Motor neuron (in vitro differentiated cells): ENCODE measurements at places on chromosomes 5 and 9.
A peak's percentile ranks its signal among the peaks of the same experiment; 100 is the strongest.

- ATAC-seq: no peak
Measured at GRCh38 chr5:140989254-140990020, 23.2 kb downstream of the PCDHAC2 start.

DNA sequence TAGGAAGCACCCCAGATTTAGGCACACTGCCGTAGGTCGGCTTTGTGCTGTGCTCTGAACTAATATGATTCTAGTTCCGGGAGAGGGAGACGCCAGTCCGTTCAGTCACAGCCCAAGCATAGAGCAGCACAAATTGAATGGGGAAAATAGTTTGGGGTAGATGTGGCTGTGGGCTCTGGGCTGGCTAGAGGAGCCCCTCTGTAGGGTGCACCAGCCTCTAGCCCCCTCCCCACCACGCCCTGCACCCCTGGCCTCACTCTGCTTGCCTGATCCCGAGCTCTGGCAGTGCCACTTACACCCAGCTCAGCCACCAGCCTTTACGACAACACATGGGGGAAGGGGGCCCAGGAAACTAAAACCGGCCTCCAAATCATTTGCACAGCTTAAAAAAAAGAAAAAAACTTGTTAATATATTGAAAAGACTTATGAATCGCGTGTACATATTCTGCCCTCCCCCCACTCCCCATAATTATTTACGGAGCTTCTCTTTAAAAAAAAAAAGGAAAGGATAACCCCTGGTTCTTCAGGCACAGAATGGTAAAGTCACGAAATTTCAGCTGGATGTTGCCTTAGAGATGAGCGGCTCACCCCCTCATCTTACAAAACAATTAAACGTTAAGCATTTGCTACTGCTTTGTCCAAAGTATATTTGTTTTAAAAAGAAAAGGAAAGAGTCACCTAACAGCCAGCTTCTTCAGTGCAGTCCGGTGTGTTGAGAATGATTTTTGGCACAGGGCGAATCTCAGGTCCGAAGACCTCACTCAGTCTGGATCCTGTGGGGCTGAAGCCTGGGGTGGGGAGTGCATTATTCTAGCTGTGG is 3.5 kb downstream of the LMX1B start:
- no peak for ATAC-seq

DNA sequence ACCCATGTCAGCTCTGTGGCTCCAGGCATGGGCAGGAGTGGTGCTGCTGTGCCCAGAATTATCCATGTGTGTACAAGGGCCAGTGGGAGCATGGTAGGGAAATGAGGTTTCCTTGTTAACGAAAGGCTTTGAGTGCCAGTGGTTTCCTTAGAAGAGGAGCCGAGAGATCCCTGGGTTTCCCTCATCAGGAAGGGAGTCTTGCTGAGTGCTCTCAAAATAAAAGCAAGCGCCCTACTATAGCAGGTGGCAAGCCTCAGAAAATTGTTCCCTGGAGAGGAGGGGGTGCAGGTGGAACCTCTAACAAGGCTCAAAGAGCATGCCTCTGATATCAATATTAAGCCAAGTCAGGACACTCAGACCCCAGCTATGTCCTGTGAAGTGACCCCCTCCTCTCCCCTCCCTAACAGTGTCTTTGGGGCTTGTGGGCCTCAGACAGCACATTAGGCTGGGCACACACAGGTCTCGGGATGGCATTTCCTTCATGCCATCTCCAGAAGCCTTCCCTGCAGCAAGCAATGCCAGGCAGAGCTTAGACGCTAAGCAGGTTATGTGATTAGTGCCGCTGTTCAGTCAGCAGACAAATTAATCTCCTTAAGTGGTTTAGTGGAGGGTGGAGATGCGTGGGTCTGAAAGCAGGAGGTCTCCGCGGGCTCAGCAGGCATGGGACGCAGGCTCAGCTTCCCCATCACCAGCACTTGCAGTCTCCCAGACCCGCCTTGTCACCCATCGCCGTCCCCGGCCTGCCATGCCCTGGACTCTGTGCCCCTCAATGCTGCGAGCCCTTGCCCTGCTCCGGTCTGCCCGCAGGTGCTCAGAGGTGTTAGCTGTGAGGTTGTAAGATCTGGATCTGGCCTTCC is 60.0 kb upstream of the RARS1 start:
- peak; percentile 46 for ATAC-seq

DNA sequence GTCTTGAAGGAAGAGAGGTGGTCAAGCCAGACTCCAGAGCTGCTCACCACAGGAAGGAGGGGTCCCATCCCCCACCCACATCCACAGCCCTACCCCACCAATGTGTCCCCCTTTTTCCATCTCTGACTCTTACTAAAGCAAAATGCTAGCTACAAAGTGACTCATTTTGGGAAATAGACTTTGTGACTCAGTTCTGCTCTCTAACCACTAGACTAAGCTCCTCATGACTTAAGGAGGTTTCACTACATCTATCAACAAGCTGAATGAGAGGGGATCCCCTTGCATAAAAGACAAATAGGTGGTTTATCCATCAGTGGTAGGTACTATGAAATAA is 35.1 kb upstream of the ADRB2 start:
- no peak for ATAC-seq

DNA sequence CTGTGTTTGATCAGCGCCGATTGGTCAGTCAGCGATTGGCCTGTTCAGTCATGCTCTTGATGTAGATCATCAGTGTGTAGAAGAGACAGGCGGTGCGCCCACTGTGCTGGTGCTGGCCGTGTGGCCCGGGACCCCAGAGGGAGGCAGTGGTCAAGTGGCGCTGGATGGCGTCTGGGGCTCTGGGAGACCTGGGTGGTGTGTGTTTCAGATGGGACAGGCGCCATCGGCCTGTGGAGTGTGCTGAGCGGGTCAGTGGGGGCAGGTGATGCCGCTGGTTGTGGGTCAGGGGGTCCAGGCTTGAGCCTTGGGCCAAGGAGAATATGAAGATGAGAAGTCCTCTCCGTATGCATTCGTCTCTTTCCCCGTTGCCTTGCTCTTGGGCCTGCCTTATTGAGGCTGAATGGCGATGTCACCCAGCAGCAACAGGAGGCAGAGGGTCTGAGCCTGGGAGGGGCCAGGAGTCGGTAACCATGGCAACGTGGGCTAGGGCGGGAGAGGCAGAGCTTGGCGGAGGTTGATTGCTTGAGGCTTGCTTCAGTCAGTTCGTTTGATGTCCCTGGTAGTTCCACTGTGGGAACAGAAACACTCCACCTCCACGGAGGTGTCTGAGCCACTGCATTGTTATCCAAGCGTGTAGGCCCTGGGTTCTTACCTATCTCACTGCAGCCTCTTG is 117.8 kb upstream of the CACNA1B start:
- no peak for ATAC-seq

GRCh38 chr5:127580731-127581130 is 63.3 kb downstream of the PRRC1 start:
- no peak for ATAC-seq

DNA sequence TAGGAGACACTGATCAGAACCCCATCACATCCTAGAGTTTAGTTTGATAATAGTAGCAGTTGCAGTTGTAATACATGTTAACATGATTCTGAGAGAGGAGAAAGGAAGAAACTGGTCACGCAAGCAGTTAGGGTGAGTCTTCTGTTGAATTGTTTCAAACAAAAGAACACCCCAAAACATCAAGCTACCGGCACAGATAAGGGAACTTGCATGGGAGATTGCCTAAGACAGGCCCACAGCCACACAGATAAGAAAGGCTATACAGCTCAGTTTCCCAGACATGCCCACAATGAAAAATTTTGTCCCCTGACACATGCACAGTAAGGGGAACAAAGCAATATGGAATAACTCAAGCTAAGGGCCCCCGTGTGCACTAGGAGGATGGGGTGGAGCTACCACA is 15.9 kb downstream of the HSPB3 start:
- no peak for ATAC-seq

- peak; percentile 76 for ATAC-seq
Measured at GRCh38 chr5:139847790-139848507, 52.3 kb downstream of the PSD2 start.

- peak; percentile 33 for ATAC-seq
Measured at GRCh38 chr9:132210472-132211145, 48.8 kb downstream of the NTNG2 start.

GRCh38 chr9:112200711-112201110 is 25.6 kb upstream of the SUSD1 start:
- no peak for ATAC-seq

DNA sequence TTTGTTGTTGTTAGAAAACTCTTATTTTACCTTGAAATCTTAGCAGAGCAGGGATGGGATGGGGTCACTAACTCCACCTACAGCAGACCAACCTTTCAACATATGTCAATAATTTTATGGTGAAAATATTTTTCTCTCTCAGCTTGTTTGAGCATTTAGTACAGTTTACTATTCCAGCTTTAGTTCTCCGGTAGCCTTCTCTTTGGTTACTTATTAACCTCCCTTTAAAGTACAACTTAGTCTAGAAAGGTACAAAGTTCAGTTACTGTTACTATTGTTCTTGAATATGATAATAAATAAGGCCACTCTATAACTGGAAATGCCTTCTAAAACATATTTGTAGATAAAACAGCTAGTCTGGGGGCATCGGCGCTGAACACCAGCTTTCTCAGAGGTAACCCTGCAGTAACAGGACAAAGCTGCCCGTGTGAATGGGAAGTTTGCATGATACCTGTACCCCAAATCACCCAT is 233.3 kb downstream of the PCSK1 start:
- no peak for ATAC-seq

- ATAC-seq: no peak
Measured at GRCh38 chr9:134004131-134004873, 12.2 kb upstream of the VAV2 start.

DNA sequence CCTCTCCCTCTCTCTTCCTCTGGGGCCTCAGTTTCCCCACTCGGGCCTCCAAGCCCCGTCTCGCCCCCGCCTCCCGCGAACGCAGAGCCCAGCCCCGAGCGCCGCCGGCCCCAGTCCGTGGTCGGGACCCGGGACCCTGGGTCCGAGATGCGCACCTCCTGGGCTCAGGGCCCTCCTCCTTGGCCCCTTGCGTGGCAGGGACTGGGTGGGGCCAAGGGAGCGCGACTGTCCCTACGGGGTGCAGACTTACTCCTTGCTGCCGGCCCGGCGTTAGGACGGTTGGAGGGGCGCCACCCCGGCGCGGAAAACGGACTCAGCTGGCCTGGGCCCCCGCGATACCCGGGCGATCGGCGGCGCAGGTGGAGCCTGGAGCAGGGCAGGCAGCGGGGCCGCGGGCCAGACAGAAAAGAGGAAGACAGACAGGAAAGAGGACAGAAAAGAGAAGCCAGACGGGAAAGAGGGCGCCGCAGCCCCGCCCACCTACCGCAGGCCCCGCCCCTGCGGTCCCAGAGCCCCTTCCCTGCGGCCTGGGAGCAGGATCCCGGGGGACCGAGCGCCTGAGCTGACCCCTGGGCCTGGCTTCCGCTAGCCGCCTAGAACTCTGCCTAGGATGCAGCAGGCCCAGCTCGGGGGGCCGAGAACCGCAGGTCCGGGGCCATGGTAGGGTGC is at the start of gene GBGT1:
Gene GBGT1 (minus strand): TSS at position 411 of the 669 bp plus-strand sequence. CDS start 1,502 bp downstream, outside the sequence.
- peak; percentile 66 for ATAC-seq

GRCh38 chr5:145787996-145788395 is 47.1 kb downstream of the PRELID2 start:
- no peak for ATAC-seq

DNA sequence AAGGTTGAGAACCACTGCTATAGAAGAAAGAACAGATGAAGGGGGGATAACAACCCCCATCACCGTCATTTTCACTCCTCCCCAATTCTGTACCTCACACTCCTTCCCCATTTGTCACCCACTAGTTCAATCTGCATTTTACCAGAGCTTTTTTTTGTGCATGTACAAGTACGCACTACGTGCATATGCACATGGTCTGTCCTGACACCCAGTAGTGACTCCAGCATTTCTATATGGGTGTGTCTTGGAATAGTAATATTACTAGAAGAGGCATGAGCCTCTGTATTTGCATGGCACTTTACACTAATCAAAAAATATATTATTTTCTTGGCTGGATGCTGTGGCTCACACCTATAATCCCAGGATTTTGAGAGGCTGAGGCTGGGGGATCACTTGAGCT is 38.7 kb downstream of the NIM1K start:
- peak; percentile 98 for ATAC-seq

- ATAC-seq: no peak
Measured at GRCh38 chr5:62082370-62082801, 223.6 kb upstream of the KIF2A start.

GRCh38 chr9:6443661-6444060 is 30.7 kb downstream of the UHRF2 start:
- no peak for ATAC-seq

DNA sequence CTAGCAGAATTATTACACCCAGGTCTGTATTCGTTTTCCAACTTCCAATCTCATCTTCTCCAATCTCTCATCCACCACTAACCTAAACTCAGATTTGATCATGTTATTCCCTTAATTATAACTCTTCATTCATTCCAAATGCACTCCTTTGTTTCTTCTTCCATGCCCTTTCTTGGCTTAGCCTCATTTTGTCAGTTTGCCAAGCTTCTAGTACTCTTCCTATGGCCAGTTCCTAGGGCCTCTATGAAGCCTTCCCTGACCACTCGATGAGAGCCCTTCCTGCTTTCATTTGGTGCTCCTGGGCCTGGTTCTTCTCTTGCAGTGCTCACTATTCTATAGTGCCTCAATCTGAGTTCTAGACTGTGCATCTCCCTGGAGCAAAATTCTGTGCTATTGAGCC is 5.8 kb downstream of the FAM219A start:
- ATAC-seq: no peak

DNA sequence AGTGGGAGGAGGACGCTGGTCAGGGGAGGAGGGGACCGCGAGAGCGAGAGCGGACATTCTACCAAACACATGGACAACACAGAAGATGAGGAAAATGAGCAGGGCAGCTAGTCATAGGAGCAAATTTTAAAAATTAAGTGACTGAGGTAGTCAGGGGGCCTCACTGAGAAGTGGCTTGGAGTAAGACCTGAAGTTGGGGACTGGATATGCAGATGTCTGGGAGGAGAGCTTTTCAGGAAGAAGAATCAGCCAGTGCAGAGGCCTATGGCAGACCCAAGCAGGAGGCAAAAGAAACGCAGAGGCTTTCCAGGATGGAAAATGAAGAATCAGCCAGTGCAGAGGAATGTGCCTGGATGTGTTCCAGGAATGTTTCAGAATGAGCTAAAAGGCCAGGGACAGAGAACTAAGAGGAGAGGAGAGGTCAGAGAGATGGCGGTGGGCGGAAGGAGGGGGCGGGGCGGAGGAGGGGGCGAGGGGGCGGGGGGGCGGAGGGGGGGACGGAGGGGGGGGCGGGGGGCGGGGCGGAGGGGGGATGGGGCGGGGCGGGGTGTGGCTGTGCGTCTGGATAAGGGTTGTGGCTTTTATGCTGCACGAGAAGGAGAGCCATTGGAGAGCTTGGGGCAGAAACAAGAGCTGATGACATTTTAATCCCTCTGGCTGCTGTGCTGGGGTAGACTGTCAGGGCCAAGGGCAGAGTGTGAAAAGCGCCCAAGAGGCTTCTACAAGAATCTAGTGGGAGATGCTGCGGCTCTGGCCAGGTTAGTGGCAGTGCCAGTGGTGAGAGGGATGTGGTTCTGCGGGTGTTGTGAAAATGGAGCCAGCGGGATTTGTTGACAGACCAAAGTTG is 129.6 kb downstream of the KCNIP1 start:
- peak; percentile 70 for ATAC-seq
